ENCODE measurements at places on chromosomes 4 and X. TPM values are rescaled to one million over a fixed set of nuclear protein-coding genes. Genes with fewer than 3 reads are reported as not detected.

The ABLIM2 gene
- total RNA-seq = not detected

- H3K4me1 ChIP-seq = no peaks in the 10 kb centered on the region
- H3K36me3 ChIP-seq = peaks cover 19% of the 10 kb centered on the region
- H3K4me3 ChIP-seq = no peak overlapping the region
- H3K27me3 ChIP-seq = no peaks in the 10 kb centered on the region
- no peak for DNase-seq
- no peak overlapping the region for H3K27ac ChIP-seq
Measured at GRCh38 chrX:1336948-1337779, 579 bp downstream of the IL3RA start.

- H3K27me3 ChIP-seq = no peaks in the 10 kb centered on the region
- no peak for DNase-seq
- no peak overlapping the region for H3K4me3 ChIP-seq
- no peaks in the 10 kb centered on the region for H3K36me3 ChIP-seq
Measured at GRCh38 chrX:133364865-133365264, 50.4 kb downstream of the GPC4 start.

- no peaks in the 10 kb centered on the region for H3K4me1 ChIP-seq
- no peak overlapping the region for H3K27ac ChIP-seq
- no peak for DNase-seq
- H3K36me3 ChIP-seq = no peaks in the 10 kb centered on the region
- no peaks in the 10 kb centered on the region for H3K27me3 ChIP-seq
- no peak overlapping the region for H3K4me3 ChIP-seq
Measured at GRCh38 chr4:66572949-66573348, 902.7 kb upstream of the EPHA5 start.

DNA sequence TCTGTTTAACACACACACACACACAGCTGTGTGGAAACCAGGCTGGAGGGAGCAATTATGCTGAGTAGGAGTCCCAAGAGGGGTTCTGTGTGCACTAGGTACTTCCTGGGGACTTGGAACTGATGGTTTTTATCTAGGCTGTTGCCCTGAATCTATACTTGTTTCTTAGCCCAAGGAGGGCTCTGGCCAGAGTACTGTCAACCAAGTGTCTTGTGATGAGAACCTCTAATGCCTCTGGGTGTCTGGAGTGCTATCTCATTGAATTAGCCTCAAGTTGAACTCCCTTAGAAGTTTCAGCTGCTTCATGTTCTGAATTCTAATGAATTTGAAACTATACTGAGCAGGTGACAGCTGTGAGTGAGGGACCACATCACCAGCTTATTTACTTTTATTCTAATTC lies 16.6 kb downstream of the ARHGAP24 start:
- no peaks in the 10 kb centered on the region for H3K36me3 ChIP-seq
- peaks cover 65% of the 10 kb centered on the region for H3K4me1 ChIP-seq
- H3K27ac ChIP-seq = peak overlapping the region; percentile 91
- no peaks in the 10 kb centered on the region for H3K27me3 ChIP-seq
- H3K4me3 ChIP-seq = 0 out of 2 replicates have a peak overlapping the region, but pooled peaks have one; percentile 14

- H3K4me1 ChIP-seq = no peaks in the 10 kb centered on the region
- no peaks in the 10 kb centered on the region for H3K36me3 ChIP-seq
- no peaks in the 10 kb centered on the region for H3K27me3 ChIP-seq
- H3K4me3 ChIP-seq = no peak overlapping the region
Measured at GRCh38 chr4:55733932-55734331, 85.7 kb upstream of the EXOC1L start.

The C1QTNF7 gene
- not detected for total RNA-seq

DNA sequence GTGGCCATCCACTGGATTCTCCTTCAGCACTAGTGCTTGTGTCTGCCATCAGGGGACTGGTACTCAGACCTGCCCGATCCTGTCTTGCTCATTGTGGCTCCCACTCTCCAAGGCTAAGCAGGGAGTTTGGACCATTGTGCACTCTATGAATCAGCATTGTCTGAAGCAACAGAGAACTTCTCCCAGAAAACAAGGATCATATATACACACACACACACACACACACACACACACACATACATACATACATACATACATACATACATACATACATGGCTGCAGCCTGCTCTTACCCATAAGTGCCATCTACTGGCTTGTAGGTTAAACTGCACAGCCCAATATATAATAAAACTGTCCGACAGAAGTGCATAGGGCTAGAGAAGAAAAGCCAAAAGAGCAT lies 345.3 kb upstream of the LCORL start:
- no peak overlapping the region for H3K27ac ChIP-seq
- peaks cover 3% of the 10 kb centered on the region for H3K27me3 ChIP-seq
- no peaks in the 10 kb centered on the region for H3K36me3 ChIP-seq
- no peaks in the 10 kb centered on the region for H3K4me1 ChIP-seq

The VCX3B gene
- total RNA-seq = not detected

- no peaks in the 10 kb centered on the region for H3K4me1 ChIP-seq
- H3K27me3 ChIP-seq = no peaks in the 10 kb centered on the region
- DNase-seq = no peak
- H3K36me3 ChIP-seq = no peaks in the 10 kb centered on the region
- no peak overlapping the region for H3K4me3 ChIP-seq
Measured at GRCh38 chr4:136900696-136901095, 631.6 kb downstream of the PCDH18 start.

DNA sequence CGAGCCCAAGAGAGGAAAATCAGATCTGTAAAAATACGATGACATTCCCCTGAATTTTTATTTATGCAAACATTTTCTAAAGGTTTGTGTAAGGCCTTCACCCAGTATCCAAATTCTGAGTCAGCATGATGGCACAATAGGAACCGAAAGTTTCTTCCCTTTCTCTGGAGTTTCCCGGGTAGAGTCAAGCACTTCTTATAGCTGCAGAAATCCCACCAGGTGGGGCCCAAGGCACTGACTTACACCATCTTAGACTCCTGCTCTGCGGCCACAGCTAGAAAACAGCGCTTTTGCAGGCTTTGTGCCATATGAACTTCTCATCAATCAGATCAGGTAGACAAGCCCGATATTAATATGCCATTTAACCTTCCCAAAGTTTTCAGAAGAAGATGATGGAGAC lies 13.4 kb downstream of the LEF1 start:
- no peaks in the 10 kb centered on the region for H3K4me1 ChIP-seq
- no peak for DNase-seq
- H3K4me3 ChIP-seq = no peak overlapping the region
- no peaks in the 10 kb centered on the region for H3K27me3 ChIP-seq

- DNase-seq = no peak
- H3K36me3 ChIP-seq = peaks cover 15% of the 10 kb centered on the region
- H3K27me3 ChIP-seq = no peaks in the 10 kb centered on the region
- peaks cover 12% of the 10 kb centered on the region for H3K4me1 ChIP-seq
- H3K27ac ChIP-seq = no peak overlapping the region
- H3K4me3 ChIP-seq = no peak overlapping the region
Measured at GRCh38 chr4:109708990-109709389, 5.7 kb upstream of the CASP6 start.

The TMSB15A gene
- not detected for total RNA-seq

The CSN2 gene
- not detected for total RNA-seq

DNA sequence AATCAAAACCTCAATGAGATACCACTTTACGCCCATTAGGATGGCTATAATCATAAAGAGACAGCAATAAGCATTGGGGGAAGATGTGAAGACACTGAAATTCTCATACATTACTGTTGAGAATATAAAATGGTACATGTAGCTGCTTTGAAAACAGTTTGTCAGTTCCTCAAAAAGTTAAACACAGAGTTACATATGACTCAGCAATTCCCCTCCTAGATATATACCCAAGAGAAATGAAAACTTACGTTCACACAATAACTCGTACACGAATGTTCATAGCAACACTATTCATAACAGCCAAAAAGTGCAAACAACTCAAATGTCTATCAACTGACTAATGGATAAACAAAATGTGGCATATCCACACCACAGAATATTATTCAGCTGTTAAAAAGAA lies 36.6 kb downstream of the PHF8 start:
- H3K36me3 ChIP-seq = no peaks in the 10 kb centered on the region
- no peak for DNase-seq
- H3K4me1 ChIP-seq = no peaks in the 10 kb centered on the region
- H3K4me3 ChIP-seq = no peak overlapping the region

GRCh38 chrX:134636851-134637250 lies 21.4 kb downstream of the PLAC1 start:
- H3K36me3 ChIP-seq = no peaks in the 10 kb centered on the region
- no peak overlapping the region for H3K27ac ChIP-seq
- no peaks in the 10 kb centered on the region for H3K27me3 ChIP-seq
- DNase-seq = no peak

GRCh38 chrX:132041015-132041414 lies 17.9 kb downstream of the STK26 start:
- H3K27ac ChIP-seq = no peak overlapping the region
- no peak for DNase-seq
- no peak overlapping the region for H3K4me3 ChIP-seq
- H3K36me3 ChIP-seq = no peaks in the 10 kb centered on the region
- H3K27me3 ChIP-seq = no peaks in the 10 kb centered on the region

- DNase-seq = peak; percentile 85
- no peaks in the 10 kb centered on the region for H3K27me3 ChIP-seq
- no peak overlapping the region for H3K27ac ChIP-seq
- no peaks in the 10 kb centered on the region for H3K4me1 ChIP-seq
Measured at GRCh38 chrX:131633285-131633917, 89.5 kb downstream of the OR13H1 start.

DNA sequence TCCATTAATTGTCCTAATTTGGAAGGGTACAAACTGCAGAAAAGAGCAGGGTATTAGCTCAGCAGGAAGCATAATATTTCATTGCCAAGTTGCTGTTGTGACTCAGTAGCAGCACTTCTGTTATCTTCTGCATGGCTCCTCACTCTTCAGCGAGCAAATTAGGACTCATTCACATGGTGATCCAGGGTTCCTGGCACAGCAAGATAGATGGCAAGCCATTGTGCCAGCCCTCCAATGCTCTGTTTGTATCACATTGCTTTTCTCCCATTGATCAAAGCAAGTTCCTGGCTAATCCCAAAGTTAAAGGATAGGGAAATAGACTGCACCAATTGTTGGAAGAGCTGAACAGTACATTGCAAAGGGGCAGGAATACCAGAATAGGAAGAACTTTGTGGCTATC lies 382.5 kb upstream of the ATOH1 start:
- H3K4me1 ChIP-seq = no peaks in the 10 kb centered on the region
- DNase-seq = no peak
- H3K4me3 ChIP-seq = no peak overlapping the region
- H3K27me3 ChIP-seq = no peaks in the 10 kb centered on the region
- no peak overlapping the region for H3K27ac ChIP-seq

DNA sequence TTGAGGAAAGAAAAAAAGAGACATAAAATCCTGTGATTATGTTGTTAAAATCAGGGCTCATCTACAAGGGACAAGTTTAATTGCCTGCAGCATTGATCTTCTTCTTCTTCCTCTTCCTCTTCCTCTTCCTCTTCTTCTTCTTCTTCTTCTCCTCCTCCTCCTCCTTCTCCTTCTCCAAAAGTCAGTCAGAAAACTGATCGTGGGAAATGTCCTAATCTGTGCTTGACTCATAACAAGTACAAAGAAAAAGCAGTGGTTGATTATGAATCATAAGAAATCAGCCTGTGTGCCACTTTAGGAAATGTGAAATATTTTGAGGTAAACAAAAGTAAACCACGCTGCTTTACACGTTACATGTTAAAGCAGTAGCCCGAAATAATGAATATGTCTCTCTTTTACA lies 2.7 kb upstream of the ATP10D start:
- no peaks in the 10 kb centered on the region for H3K27me3 ChIP-seq
- H3K36me3 ChIP-seq = no peaks in the 10 kb centered on the region
- peak overlapping the region; percentile 87 for H3K27ac ChIP-seq
- no peak for DNase-seq
- H3K4me3 ChIP-seq = peak overlapping the region; percentile 42

The WNK3 gene
- total RNA-seq = 0.04 TPM

The MAGEA3 gene
- not detected for total RNA-seq

DNA sequence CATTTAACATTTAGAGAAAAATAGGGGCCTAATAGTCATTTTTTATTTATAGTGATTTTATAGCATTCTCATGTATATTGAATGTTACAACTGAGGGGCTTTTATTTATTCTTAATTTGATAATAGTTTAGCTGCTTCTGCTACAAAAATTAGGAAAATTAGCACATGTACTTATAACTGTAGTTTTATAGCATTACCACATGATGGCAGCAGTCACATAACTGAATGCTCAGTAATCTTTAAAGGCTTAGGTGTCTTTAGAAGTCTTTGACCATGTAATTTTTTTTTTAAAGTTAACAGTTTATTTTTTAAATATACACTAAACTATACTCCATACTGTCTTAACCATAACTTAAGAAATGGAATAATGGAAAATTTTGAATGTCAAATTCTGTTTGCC lies 136.6 kb downstream of the STAG2 start:
- no peak overlapping the region for H3K27ac ChIP-seq
- H3K4me3 ChIP-seq = no peak overlapping the region
- H3K4me1 ChIP-seq = no peaks in the 10 kb centered on the region
- DNase-seq = peak; percentile 71

All from Karpas-422 (cell line).